ENCODE measurements at places on chromosomes 7 and 10.

- DNase-seq: no peak
Measured at GRCh38 chr10:110893559-110894179, 21.9 kb downstream of the PDCD4 start.

GRCh38 chr7:69395061-69395714 lies 203.1 kb upstream of the AUTS2 start:
- no peak for DNase-seq

- no peak for DNase-seq
Measured at GRCh38 chr10:98131619-98132018, 2.8 kb upstream of the R3HCC1L start.

DNA sequence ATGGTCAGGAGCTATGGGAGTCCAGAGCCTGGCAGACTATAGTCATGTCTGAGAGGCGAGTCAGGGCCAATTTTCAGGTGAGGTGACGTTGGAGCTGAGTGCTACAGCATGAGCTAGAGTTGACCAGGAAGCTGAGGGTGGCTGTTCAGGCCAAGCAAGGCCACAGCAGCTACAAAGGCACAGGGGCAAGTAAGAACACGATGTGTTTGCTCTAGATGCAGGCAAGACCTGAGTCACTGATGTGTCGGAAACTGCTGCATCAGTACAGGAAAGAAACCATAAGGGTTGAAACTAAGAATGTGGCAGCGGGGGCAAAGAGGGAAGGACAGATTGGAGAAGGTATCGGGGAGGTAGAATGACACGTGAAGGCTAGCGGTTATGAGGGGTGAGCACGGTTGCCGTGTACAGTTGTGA lies 11.8 kb upstream of the RRP12 start:
- DNase-seq: no peak

GRCh38 chr7:112419543-112420130 lies 30.6 kb upstream of the IFRD1 start:
- DNase-seq: no peak

GRCh38 chr10:20059084-20059835 lies 243.0 kb downstream of the PLXDC2 start:
- DNase-seq: no peak

- no peak for DNase-seq
Measured at GRCh38 chr10:124348801-124349200, 69.9 kb downstream of the OAT start.

Measured in activated T-cell treated with anti-CD3 and anti-CD28 coated beads for 1 hour (primary cell).